ENCODE measurements at places on chromosomes 16 and 17. TPM values are rescaled to one million over a fixed set of nuclear protein-coding genes. Genes with fewer than 3 reads are reported as not detected.
A peak's percentile ranks its signal among the peaks of the same experiment; 100 is the strongest.

- DNase-seq, result no peak
These were observed 5.7 kb upstream of the SDR42E1 start for GRCh38 chr16:82016964-82017363.

DNA sequence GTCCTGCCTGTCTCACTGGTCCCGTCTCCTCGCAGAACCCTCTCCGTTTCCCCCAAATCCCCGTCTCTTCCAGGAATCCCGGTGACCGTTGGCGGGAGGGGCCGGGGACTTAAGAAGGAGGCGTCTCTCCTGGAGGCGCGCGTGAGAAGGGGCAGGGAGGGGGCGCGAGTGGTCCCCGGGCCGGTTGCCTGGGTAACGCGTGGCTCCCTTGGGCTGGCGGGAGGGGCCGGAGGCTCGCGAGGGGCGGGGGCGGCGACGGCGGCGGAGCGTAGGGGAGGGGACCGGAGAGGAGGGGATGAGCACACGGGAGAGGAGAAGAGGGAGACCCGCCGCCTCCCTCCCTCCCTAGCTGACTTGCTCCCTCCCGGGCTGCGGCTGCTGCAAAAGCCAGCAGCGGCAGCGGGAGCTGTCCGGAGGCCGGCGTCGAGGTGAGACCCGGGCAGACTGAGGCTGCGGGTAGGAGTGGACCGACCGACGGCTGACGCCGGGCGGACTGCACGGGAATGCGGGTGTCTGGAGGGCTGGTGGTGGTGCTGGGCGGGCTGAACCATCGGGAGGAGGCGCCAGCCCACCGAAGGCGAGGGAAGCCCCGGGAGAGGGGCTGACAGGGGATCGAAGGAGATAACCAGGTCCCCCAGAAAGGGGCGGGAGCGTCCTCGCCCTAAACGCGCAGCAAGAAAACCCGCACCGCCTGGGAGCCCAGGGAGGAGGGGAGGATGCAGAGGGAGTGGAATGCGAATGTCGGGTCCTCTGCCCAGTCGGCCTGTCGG is at the start of gene PRRT2:
Gene PRRT2, plus strand, starts transcription at position 298 of the 770 bp plus-strand sequence. CDS start 862 bp downstream, outside the sequence.
- DNase-seq, result peak; percentile 60

SLC13A5 gene
- not detected for total RNA-seq

DNA sequence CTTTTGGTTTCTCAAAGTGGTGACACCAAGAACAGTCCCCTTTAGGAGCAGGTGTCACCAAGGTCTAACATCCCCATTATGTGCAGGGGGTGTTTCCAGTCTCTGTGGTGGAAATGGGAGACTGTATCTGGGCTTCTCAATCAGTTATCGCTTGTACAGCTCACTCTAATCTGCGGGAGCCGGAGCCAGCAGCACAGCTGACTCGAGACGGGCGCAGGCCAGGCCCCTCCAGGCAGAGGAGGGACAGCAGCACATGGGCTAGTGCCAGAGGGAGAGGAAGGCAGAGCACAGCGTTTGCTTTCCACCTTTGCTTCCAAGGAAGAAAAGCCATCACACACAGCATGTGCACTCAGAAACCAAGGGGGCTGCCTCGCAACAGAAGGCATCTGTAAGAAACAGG is 91.2 kb upstream of the CREBBP start:
- no peak for DNase-seq

DNA sequence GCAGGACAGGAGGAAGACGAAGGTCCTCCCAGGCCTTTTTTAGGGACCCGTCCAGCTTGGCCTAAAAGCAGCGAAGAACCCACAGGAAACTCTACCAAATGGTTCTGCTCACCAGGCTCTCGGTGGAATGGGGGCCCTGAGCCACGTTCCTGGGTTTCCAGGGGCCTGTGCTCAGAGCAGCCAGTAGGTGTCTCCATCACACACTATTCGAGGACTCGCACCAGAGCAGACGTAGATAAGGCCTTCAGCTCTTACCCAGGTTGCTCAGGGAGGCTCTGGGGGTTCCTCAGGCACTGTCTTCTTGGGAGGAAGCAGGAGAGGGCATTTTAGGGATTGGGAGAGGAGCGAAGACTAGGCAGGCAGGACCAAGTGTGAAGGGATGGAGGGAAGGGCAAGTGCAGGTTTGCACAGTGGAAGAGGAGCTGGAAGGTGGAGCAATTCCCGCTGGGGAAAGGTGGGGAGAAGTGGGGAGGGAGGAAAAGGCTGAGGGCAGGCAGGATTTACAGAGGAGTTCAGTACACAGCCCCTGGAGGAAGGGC is 157.1 kb downstream of the RGS9 start:
- peak; percentile 74 for DNase-seq

DNA sequence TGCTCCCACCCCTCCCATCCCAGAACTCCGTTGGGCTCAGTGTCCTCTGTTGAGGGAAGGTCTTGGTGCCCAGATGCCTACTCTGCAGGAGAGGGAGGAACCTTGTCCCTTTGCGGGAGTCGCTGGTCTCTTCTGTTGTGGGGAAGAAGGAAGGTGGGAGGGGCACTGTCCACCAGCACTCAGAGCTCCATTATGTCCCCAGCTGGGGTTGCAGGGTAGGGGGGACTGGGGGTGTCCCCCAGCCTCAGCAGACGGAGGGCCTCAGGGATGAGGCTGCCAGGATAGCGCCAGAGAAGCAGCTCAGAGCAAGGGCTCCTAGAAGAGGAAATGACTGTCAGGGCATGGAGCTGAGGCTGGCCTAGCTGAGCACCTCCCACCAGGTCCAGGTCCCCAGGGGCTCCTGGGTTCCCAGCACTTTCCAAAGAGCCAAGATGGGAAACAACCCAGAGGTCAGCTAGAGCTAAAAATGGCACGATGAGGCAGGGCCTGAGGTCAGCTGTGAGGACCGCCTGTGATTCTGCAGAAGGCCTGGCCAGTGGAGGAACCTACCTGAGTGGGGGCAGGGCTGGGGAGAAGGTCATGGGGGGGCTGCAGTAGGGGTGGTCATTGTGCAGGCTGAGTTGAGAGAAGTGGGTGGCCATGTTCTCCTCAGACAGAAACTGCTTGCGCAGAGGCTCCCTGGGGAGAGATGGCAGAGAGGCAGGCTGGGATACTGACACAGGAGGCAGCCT is 893 bp downstream of the HCFC1R1 start:
- DNase-seq, result peak; percentile 24

MON1B gene
- 10.4 TPM for total RNA-seq

DNASE1L2 gene
- total RNA-seq, result 1.7 TPM

DNA sequence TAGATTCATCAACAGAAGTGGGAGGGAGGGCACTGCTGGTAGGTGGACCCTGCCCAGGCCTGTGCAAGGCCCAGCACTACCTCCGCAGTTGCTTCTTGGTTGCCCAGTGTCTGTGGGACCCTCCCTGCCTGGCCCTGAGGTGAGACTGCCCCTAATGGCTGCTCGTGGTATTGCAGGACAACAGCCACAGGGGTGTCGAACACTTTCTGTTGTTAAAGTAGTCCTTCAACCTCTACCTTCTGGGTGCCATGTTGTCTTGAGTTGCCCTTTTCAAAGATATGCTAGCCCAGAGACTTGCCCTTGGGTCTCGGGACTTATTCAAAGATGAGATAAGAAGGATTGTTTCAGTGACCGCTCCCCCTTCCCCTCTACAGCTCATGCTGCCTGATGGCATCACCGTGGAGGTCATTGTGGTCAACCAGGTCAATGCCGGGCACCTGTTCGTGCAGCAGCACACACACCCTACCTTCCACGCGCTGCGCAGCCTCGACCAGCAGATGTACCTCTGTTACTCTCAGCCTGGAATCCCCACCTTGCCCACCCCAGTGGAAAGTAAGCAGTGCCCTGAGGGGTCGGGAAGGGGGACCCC is 29.1 kb downstream of the AKAP1 start:
- peak; percentile 42 for DNase-seq

GRCh38 chr17:50785946-50786570 is 18.7 kb upstream of the ANKRD40CL start:
- DNase-seq, result no peak

CD2BP2 gene
- total RNA-seq, result 52.2 TPM

GRCh38 chr17:57257195-57257894 is 1.0 kb downstream of the MSI2 start:
- no peak for DNase-seq

Data from SJCRH30 (cell line).